DMS79 treated with DMSO at 0.1 percent for 48 hours (cell line): ENCODE measurements at places on chromosomes 5 and 9.

- DNase-seq = no peak
These were observed 80.1 kb upstream of the TNFAIP8 start for GRCh38 chr5:119275601-119276173.

DNA sequence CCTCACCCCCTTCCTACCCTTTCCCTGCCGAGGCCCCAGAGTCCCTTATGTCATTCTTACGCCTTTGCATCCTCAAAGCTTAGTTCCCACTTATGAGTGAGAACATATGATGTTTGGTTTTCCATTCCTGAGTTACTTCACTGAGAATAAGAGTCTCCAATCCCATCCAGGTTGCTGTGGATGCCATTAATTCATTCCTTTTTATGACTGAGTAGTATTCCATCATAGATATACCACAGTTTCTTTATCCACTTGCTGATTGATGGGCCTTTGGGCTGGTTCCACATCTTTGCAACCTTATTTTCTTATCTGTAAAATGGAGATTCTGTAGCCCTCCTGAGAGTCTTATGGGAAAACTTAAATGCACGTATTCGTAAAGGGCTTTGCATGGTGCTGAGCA is 36.8 kb downstream of the CRB2 start:
- no peak for DNase-seq

DNA sequence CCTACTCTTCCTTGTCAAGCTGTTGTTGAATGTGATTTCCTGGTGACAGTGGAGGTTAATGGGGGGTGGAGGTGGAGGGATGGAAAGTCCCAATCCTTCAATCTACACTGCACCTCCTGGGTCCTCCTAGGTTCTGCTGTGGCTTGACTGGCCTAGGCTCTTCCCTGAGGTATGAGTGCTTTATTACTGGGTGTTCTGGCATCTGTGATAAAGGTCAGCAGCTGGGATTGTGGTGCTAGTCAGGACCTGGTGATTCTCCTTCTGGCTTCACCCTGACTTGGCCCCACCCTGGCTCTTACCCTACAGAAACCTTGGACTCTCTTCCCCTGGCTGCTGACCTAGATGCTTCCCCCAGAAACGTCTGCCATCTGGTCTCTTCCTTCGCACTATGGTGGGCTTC is 194.3 kb downstream of the ARHGEF28 start:
- no peak for DNase-seq

DNA sequence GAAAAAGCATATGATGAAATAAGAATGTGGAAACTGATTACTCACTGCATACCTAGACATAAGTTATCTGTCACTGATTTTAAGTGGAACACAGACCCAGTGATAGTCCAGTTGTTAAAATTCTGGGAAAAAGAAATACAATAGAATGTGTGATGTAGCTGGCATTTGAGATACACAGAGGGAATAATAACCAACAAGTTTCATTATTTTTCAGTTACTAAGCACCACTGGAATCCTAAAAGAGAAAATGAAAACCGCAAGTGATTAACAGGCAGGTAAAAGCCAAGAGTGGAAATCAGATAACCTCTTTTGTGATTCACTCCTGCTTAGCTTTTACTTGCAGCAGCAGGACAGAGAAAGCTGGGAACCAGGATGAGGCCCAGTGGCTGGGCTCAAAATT is 994.0 kb upstream of the SEMA6A start:
- DNase-seq = no peak

DNA sequence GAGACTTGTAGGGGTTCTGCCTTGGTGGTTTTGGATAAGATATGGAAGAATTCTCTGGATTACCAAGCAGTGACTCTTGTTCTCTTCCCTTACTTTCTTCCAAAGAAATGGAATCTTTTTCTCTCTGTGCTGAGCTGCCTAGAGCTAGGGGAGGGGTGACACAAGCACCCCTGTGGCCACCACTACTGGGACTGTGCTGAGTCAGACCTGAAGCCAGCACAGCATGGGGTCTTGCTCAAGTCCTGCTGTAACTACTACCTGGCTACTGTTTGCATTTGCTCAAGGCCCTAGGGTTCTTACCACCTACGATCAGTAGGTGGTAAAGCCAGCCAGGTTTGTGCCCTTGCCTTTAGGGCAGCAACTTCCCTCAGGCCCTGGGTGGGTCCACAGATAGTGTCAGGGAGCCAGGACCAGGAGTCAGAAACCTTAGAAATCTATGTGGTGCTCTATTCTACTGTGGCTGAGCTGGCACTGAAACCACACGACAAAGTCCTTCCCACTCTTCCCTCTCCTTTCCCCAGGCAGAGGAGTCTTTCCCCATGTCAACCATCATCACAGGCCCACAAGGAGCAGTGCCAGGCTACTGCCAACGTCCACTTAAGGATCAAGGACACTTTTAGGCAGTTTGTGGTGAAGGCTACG is 53.8 kb downstream of the SREK1 start:
- no peak for DNase-seq

DNA sequence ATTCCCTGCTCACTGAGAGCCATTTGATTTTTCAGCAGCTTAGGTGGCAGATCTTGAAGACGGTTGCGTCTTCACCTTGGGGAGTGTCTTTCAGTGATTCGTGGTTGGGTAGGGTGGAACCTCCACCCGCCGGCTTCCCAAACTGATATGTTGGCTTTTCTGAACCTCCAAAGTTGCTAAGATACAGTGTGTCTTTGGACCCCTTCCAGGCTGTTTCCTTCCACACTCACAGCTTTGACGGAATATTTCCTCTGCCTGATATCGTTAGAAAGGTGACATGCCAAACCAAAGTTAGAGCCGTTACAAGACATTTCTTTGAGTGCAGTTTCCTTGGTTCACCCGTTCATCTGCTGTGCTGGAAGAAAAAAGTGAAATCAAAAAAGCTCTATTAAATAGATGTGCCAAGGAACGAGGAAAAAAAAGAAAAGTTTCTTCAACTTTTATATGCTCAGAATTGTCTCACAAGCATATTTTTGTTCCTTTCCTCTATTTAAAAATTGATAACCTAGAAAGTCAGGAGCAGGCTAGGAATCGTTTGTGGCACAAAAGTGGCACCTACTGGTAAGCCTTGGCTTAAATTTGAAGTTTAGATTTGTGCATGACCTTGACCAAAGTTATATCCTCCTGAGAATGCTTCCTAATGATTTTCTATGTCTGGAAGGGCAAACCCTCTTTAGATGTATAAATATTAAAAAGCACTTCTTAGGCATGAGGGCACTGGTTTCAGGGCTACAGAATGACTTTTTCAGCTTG is 270.7 kb upstream of the WWC1 start:
- DNase-seq = no peak

GRCh38 chr5:58380655-58381054 is 79.2 kb downstream of the PLK2 start:
- no peak for DNase-seq

DNA sequence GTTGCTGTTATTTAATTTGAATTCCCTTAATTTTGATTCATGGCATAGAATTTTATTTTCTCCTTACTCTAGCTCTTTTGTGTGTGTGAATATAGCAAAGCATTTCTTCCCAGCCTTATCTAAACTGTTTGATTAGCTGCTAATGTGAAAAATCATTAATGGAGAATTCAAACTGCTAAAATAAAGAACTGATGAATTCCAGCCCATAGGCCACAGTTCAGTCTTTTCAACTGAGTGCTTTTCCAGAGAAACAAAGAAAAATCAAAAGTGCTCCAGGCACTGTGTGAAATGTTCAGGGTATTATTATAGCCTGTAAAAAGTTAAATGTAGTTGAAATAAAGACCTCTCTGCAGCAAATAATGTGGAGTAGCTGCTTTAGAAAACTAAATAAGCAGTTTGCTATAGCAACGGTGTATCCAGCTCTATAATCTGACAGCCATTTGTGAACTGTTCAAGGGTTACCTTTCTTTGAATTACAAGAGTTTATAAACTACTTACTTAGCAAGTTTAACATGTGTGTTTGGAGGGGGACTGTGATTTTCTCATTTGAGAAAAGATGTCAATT is 123.8 kb downstream of the GIN1 start:
- DNase-seq = no peak

DNA sequence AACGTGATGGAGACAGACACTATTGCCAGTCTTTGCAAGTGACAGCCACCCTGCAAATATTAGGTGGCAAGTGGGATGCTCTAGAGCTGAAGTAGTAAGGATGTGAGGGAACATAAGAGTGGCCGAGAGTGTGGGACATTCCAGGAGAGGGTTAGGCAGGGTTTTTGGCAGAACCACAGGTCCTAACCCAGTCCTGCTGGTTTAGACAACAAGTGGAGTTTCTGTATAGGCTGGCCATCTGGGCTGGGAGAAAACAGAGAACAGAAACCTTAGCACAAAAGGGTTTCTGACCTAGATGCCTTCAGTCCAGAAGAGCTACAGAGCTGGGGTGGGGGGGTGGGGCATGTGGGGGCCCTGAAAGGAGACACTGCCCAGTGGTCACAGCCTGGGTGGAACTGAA is 107.4 kb downstream of the TMEM174 start:
- no peak for DNase-seq

DNA sequence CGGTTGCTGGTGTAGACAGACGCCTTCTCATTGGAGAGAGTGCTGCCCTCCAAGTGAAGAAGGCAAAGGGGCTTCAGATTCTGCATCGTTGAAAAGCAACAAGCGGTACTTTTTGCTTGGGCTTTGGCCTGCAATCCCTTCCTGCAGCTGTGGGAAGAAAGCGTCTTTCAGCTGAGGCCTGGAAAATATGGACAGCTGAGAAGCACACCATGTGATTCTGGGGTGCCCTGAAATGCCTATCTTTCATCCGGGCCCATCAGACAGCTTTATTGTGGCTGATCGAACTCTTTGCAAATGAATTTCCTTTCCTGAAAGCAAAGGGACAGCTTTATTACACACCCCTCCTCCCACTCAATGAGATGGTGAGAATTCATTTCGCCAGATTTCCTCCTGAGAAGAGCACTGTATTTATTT is 74.0 kb downstream of the NSG2 start:
- DNase-seq = no peak

DNA sequence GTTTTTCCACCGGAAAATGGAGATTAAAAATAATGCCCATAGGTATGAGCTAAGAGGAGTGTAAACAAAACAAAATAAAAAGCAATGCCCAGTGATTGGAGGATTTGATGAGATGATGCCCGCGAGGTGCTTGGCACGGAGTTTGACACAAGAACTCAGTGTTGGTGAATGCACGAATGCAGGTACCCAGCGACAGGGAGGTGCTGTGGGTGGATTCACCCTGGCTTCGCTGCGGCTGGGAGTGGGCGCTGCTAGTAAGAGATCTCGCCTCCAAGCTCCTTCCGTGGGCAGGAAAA is 526 bp upstream of the STXBP1 start:
- DNase-seq = no peak

DNA sequence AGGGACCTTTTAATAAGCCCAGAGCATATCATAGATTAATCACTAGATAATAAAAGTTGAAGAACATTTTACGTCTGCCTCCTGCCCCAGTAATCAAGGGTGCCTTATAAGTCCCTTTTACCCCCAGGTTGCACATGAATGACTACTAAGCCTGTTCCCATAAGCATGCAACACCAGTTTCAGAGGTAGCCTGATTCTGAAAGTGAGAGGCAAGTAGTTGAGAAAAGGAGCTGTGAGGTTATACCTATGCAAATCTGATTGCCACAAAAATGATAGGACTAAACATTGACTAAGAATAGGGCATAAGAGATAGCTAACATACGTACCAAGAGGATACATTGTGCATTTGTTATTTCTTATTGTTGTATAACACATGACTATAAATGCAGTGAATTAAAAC is 681.9 kb downstream of the ISL1 start:
- DNase-seq = no peak

GRCh38 chr5:56088967-56089829 is 94.4 kb upstream of the IL6ST start:
- no peak for DNase-seq

DNA sequence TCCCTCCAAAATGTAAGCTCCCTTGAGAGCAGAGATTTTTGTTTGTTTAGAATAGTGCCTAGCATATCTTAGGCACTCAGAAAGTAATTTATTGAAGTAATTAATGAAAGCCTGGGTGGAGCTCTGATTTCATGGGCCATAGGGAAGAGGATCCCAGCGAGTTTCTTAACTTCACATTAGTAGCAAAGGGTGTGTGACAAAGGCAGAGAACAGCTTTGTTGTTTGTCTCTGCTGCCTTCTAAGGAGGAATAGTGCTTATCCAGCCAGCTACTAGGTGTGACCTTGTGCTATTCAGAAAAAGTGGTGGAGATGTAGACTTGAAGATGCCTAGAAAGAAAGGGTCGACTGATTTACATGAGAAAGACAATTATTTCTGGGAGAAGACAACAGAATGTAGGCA is 149.0 kb downstream of the CD180 start:
- DNase-seq = no peak

DNA sequence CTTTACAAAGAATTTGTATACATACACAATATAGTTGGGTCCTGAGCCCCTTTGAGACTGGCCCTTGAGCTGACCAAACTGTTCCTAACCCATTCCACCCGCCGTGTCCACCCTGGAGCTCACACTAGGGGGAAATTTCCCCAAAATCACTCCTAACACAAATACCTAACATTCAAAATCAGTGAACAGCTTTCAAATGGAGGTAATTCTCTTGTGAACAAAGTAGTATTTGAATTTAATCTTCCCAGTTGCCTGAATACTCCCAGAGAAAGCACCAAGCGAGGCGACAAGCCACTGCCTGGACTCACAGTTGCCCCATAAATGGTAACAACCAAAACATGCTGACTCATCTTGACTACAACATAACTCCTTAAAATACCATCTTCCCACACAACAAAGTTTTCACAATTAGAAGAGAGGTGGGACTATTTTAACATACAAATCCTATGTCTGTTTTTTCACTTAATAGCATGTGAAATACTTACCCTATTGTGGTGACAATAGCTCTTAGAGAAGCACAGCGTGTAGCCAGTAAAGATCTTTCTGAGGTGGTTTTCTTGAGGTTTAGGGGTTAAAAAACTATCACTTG is 31.7 kb upstream of the SCAMP1 start:
- DNase-seq = no peak

DNA sequence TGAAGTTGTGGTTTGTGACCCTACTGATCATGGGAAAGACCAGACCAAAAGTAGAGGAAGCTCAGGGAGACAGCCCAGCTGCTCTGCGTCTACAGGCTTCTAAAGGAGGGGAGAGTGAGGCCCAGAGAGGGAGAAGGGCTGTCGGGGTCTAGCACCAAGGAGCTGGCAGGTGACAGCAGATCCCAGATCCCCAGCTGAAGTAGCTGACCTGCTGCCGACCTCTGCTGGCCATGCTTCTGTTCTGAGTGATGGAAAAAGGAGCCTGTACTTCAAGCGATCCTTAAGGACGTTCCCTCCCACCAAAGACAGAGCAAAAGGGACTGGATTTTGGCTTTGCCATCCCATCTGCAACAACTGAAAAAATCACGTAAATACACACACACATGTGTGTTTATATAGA is 22.7 kb upstream of the QSOX2 start:
- no peak for DNase-seq

DNA sequence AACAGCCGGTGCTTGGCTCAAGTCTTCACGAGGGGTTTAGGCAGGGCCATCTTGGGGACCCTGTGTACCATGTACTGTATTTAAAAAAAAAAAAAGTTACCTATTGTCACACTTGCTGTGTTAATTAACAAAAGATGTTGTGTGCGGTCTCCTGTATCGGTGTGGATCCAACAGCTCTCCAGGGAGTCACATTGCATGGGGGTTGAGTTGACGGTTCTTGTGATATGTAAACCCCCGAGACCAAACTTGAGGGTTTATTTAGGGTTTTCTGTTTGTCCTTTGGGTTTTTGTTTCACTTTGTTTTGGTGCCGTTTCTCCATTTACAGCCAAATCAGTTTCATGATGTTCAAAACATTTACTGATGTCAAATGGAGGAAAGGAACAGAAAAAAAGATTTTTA is 22.2 kb downstream of the AMBP start:
- no peak for DNase-seq

GRCh38 chr5:121793791-121794190 is 57.9 kb upstream of the FTMT start:
- DNase-seq = no peak
